ENCODE measurements at places on chromosomes 2 and 18. TPM values are rescaled to one million over a fixed set of nuclear protein-coding genes. Genes with fewer than 3 reads are reported as not detected.

The PRKAG3 gene
- not detected for total RNA-seq

The MSTN gene
- 0.42 TPM for total RNA-seq

GRCh38 chr2:24825883-24826772, 32.9 kb downstream of the CENPO start:
- H3K27me3 ChIP-seq: no peaks in the 10 kb centered on the region
- peaks cover 11% of the 10 kb centered on the region for H3K4me1 ChIP-seq
- H3K36me3 ChIP-seq: peaks cover 17% of the 10 kb centered on the region
- DNase-seq: no peak

DNA sequence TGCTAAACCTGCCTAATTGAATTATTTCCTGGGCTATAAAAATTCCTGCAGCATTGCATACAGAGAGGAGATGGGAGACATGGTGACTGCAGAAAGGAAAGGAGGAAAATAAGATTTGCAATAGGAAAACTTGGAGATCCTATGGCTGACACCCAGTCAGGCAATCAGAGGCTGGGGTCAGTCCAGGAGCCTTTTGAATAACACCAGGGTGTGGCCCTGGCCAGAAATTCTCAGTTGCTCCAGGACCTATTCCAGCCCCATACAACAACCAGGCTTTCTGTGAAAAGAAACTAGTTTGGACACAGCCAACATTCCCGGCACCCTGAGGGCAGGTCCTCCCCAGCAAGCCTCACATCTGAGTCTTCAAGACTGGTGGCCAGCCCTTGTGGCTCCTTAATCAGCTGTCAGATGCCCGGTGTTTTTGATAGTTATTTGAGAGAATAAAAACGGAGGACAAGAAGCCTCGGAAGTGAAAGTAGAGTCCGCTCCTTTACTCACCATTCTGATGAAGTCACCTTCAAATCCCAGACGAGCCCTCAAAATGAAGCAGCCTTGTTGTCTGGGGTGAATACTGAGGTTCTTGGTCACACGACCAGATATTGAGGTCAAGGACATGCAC, 31.1 kb upstream of the GMCL1 start:
- DNase-seq: peak; percentile 90
- peaks cover 21% of the 10 kb centered on the region for H3K4me1 ChIP-seq
- H3K27ac ChIP-seq: peak overlapping the region; percentile 61
- H3K36me3 ChIP-seq: no peaks in the 10 kb centered on the region

GRCh38 chr2:132549935-132550670, 119.9 kb downstream of the LYPD1 start:
- no peaks in the 10 kb centered on the region for H3K4me1 ChIP-seq
- H3K36me3 ChIP-seq: no peaks in the 10 kb centered on the region

- DNase-seq: no peak
- no peaks in the 10 kb centered on the region for H3K4me1 ChIP-seq
- H3K36me3 ChIP-seq: no peaks in the 10 kb centered on the region
- H3K27ac ChIP-seq: no peak overlapping the region
- no peaks in the 10 kb centered on the region for H3K27me3 ChIP-seq
Measured at GRCh38 chr2:233145726-233146125, 85.6 kb downstream of the INPP5D start.

DNA sequence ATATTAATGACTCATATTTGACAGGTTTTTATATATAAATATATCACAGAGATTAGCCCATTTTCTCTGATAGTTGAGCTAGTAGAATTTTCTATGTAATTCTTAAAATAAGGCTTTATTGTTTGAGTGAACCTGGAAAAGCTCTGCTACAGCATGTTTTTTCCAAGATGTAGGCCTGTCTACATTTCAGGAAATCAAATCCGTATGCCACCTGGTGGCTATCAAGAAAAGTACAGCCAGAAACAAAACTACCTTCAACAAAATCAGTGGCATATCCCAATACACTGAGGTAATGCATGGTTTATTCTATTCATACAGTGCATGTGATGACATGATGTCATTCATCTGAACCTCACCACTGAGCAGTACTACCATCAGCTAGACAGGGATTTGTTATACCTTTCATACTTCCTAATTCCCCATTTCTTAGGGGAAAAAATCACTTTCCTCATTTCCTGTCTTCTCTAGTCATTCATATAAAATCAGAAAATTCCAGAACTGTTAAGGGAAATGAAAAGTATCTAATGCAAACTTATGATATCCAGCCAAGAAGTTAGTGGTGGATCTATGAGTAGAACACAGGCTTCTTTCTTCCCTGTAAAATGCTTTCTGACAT, 310.4 kb upstream of the SYT4 start:
- H3K4me3 ChIP-seq: no peak overlapping the region
- no peak overlapping the region for H3K27ac ChIP-seq
- H3K36me3 ChIP-seq: no peaks in the 10 kb centered on the region
- DNase-seq: no peak
- H3K4me1 ChIP-seq: no peaks in the 10 kb centered on the region

GRCh38 chr2:234279637-234280036, 217.2 kb downstream of the ARL4C start:
- no peaks in the 10 kb centered on the region for H3K4me1 ChIP-seq
- no peak overlapping the region for H3K27ac ChIP-seq
- no peaks in the 10 kb centered on the region for H3K36me3 ChIP-seq
- H3K4me3 ChIP-seq: no peak overlapping the region

DNA sequence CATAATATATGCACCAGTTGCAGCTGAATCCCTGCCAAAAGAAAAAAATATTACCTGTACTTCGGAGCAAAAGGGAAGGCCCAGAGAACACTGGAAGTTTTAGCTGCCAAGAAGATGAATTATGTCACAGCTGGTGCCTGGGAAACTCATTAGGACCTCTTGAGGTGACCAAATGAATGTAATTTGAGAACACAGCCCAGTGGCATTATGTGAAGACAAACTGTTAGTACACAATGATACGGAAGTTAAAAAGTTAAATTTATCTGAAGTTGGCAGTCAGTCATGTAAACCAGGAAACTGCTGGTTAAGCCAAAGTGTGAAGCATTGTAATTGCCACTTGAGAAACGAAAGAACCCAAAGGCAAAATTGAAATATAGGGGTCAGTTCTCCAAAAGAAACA, 80.7 kb downstream of the EML4 start:
- H3K27ac ChIP-seq: no peak overlapping the region
- no peak overlapping the region for H3K4me3 ChIP-seq
- no peak for DNase-seq
- H3K36me3 ChIP-seq: peaks cover 10% of the 10 kb centered on the region

Measured in esophagus muscularis mucosa (tissue), 4 donors.